ENCODE measurements at places on chromosomes 4 and X.

GRCh38 chr4:112173593-112174558 is 28.6 kb downstream of the FAM241A start:
- no peak for DNase-seq

GRCh38 chrX:97524340-97524739 is 640.6 kb downstream of the RPA4 start:
- no peak for DNase-seq

DNA sequence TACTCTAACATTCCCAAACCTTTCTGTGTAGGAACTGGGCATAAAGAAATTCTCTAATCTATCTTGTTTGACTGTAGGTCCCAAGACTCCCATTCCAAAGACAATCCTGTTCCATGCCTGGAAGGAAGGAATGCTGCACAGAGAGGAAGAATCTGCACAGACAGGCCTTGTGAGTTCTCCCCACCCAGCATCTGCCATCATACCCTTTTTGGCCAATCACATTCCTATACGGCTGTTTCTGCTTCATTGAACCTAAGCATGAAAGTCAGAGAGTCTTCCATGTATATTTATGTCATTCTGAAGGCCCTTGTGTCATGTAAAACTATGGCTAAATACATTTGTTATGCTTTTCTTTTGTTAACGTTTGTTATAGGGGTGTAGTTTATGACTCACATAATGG is 667.7 kb upstream of the IGFBP7 start:
- DNase-seq: no peak

DNA sequence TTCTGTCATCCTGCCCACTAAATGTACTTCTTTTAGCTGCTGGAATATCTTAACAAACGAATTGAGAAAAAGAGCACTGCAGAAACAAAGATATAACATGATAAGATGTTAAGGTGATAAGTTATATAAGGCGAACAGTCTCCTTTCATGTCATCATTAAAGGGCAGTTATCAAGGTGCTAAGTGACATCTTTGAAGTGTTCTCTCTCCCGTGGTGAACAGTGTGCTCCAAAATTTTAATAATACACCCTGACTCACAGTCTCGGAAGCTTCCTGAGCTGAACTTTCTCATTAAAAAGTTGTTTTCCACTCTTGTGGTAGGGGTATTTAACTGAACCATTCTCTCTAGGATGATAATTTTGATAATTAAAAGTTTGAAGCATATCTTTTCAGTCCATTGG is 61.6 kb downstream of the PLS3 start:
- no peak for DNase-seq

- DNase-seq: no peak
Observed at GRCh38 chr4:173057442-173057841, 111.2 kb upstream of the GALNT7 start.

DNA sequence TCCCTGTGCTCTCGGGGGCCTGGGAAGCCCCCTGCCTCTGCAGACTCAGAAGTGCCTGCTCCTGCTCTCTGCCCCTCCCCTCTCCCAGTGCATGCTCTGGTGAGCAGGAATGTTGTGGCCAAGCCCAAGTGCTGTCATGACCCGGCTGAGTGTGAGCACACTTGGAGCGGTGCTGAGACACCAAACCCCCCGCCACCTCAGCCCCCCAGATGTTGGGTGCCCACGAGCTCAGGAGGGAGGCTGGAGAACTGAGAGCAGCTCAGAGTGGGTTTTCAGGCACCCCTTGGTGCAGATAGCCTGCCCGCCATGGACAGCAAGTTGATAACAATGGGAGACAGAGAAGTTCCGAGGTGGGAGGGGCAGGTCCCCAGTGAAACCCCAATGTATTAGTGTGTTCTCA is 477.4 kb downstream of the ACTRT1 start:
- DNase-seq: no peak

DNA sequence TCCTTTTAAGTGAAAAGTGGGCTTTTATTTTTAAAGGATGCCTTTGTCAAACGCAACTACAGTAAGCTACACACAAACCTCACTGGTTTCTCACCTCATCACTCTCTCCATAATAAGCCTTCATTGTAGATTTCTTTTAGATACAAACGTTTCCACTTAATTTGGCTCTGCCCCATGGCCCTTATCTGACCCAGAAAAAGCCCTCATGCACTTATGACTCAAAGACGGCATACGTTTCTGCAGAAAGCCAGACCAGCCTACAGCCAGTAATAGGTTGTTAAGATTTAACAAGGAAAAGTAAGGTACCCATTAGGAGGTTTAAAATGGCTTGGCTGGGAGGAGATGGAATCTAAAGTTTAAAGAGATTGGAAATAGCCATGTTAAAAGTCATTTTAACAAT is 914.6 kb upstream of the INTU start:
- DNase-seq: no peak

GRCh38 chr4:18314731-18315130 is 293.2 kb upstream of the LCORL start:
- DNase-seq: no peak

DNA sequence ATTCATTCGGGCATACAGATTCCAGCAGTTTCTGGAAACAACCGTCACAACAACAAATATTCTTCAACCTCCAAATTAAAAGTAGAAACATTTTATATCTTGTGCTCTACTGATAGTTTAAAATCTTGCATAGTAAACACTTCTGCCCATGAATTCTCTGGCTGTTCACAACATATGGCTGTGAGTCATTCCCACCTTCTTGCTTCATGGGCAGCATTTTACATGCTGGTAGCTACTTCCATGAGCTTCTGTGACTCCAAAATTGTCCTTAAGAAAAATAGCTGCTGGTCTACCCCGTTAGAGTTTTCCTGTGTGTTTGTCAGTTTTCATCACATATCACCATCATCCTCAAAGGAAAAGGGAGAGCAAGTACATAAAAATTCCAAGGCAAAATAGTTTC is 22.7 kb downstream of the PNPLA4 start:
- no peak for DNase-seq

DNA sequence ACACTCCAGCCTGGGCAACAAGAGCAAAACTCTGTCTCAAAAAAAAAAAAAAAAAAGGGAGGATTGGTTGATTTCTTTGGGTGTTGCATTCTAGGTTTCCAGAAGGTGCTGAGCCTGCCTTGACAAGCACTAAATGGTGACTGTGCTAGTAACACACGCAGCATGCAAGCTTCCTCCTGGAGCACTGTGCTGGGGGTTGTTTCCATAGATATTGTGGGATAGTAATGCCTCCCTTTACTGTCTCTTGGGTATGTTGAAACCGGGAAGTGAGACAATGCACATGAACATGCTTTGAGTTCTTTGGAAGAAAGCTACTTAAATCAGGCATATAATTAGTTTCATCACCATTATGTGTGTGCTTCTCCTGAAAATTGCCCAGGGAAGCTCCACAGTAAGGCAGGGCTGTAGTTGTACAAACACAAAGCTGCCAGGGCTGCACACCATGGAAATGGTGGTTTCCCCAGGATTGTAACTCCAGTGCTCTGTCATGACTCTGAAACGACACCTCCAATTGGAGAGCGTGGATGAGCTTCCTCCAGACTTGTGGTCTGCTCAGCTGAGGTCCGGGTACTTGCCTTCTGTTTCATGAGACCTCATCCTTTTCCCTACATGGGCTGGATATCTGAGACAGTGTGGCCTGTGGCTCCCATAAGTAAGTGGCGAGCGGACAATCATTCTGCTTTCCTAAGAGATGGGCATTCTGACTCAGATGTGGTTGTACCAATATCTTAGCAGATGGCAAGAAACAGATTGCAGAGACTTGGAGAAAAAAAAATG is 31.5 kb upstream of the STOX2 start:
- DNase-seq: no peak

DNA sequence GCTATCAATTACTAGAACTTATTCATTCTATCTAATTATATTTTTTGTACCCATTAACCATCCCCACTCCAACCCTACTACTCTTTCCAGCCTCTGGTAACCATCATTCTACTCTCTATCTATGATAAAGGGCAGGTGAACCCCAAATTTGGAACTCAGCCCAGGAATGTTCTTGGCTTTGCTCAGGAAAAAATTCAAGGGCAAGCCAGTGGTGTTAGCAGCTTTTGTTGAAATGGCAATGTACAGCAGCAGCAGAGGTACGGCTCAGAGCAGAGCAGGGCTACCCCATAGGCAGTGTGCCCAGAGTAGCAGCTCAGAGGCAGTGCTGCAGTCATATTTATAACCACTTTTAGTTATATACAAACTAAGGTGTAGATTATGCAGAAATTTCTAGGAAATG is 138.2 kb downstream of the RNF150 start:
- DNase-seq: no peak

GRCh38 chr4:22869235-22869634 is 176.5 kb downstream of the GBA3 start:
- no peak for DNase-seq

GRCh38 chr4:40134206-40134917 is 62.5 kb upstream of the RHOH start:
- DNase-seq: no peak

- no peak for DNase-seq
Observed at GRCh38 chrX:121456315-121456714, 408.9 kb downstream of the GLUD2 start.

GRCh38 chr4:185201977-185202962 is 1.5 kb downstream of the CFAP97 start:
- no peak for DNase-seq

- DNase-seq: no peak
Observed at GRCh38 chrX:68429216-68429615, 4.1 kb downstream of the OPHN1 start.

GRCh38 chr4:183700407-183700806 is 41.3 kb downstream of the TRAPPC11 start:
- no peak for DNase-seq

Data from inflammatory macrophage treated with lipopolysaccharide for 1 hour (primary cell).